ENCODE measurements at places on chromosomes 3 and 15. TPM values are rescaled to one million over a fixed set of nuclear protein-coding genes. Genes with fewer than 3 reads are reported as not detected.
A peak's percentile ranks its signal among the peaks of the same experiment; 100 is the strongest.

CADM2 gene
- polyA plus RNA-seq, result not detected

- H3K4me1 ChIP-seq, result 0 out of 2 replicates have a peak, but pooled peaks cover 3% of the 10 kb centered on the region
- no peak overlapping the region for H3K27ac ChIP-seq
- peak overlapping the region; percentile 64 for H3K4me3 ChIP-seq
These were observed 1.6 kb downstream of the NKTR start for GRCh38 chr3:42601896-42602581.

FANCD2 gene
- 7.2 TPM for polyA plus RNA-seq

CKMT1A gene
- polyA plus RNA-seq, result not detected

MASP1 gene
- 16.2 TPM for polyA plus RNA-seq

- no peak overlapping the region for H3K4me3 ChIP-seq
- H3K27me3 ChIP-seq, result no peaks in the 10 kb centered on the region
- H3K4me1 ChIP-seq, result no peaks in the 10 kb centered on the region
These were observed 54.8 kb downstream of the UBP1 start for GRCh38 chr3:33385423-33385822.

MAGEL2 gene
- 0.29 TPM for polyA plus RNA-seq
